ENCODE measurements at places on chromosomes 1 and 21.

GRCh38 chr21:42314616-42315295 lies 453 bp downstream of the TFF3 start:
- no peak for DNase-seq

DNA sequence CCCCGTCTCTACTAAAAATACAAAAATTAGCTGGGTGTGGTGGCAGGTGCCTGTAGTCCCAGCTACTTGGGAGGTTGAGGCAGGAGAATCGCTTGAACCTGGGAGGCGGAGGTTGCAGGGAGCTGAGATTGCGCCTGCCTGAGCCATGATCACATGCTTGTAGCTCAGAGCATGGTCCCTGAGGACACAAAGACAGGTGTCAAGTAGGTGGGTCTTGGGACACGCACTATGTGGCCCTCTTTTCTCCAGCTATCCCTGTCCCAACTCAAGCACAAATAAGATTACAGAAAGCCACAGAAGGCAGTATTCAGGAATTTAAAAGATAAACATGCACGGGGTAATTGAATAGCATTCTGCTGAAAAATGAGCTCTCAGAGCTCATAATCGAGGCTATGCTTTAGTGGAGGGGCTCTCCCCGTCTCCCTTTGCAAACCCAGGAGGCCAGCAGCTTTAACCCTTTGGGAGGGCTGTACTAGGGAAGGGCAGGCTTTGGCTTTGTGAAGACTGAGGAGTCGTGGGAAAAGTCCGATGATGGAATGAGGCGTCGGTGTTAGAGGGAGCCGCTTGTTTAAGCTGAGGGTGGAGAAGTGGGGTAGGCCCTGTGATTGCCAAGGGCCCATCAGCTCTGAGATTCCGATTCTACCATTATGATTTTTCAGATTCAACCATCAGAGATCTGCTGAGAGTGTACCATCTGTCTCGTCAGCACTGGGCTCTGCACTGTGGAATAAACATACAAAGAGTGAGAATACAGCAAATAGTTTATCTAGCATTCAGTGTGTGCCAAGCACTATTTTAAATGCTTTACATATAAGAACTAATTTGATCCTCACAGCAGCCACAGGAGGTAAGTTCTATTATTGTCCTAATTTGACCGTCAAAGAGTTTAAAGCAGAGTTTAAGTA lies 59.7 kb upstream of the CD34 start:
- DNase-seq: no peak

- DNase-seq: no peak
These were observed 31.7 kb downstream of the SLC19A1 start for GRCh38 chr21:45510466-45510955.

DNA sequence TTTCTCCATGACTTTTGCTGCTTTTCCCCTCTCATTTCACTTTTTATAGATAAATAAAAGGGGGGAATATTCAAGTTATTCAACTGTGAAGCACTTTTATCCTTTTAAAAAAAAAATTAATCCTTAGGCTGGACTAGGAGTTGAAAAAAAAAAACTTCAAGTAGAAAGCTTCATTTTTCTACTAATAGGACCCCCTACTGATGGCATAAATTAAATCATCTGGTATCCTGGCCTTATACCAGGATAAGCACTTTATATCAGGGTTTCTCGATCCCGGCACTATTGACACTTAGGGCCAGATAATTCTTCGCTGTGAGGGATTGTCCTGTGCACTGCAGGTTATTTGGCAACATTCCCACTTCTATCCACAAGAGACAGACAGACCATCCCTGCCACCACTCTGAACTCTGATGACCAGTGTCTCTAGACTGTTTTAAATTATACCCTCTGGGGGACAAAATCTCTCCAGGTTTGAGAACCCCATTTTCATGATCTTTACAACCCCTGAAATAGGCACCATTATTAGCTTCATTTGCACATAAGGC lies 17.6 kb downstream of the USP33 start:
- no peak for DNase-seq

DNA sequence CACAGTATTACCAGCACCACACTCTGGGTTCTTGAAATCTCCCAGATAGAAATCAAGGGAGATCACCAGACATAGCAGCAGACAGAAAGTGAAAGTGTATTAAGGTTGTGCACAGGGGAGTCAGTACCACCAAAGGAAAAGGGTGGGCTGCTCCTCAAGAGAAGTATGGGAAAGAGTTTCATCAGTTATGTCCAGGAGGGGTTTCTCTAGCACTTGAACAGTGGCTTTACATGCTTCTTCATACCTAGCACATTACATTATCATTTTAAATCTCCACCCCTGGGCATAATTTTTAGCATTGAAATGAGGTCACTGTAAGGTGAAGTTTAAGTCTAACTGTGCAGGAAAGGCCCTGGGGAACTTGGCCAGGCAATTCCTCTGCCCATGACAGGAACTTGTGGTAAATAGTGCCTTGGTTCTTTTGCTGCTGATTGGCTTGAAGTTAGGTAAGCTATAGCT lies 601.0 kb downstream of the NUF2 start:
- DNase-seq: no peak

- peak; percentile 86 for DNase-seq
These were observed 152.8 kb downstream of the TENT5C start for GRCh38 chr1:117758444-117759316.

- DNase-seq: no peak
These were observed 79.5 kb downstream of the DISC1 start for GRCh38 chr1:231705806-231706760.

- peak; percentile 55 for DNase-seq
These were observed 87.9 kb downstream of the RIPK4 start for GRCh38 chr21:41678924-41679318.

GRCh38 chr1:19338323-19338762 lies 26.2 kb downstream of the SLC66A1 start:
- DNase-seq: no peak

GRCh38 chr1:115325874-115326273 lies 12.2 kb downstream of the NGF start:
- DNase-seq: no peak

- DNase-seq: no peak
These were observed 76.9 kb downstream of the BRINP2 start for GRCh38 chr1:177247623-177248176.

- DNase-seq: no peak
These were observed 7.2 kb downstream of the KIFAP3 start for GRCh38 chr1:170067253-170067819.

DNA sequence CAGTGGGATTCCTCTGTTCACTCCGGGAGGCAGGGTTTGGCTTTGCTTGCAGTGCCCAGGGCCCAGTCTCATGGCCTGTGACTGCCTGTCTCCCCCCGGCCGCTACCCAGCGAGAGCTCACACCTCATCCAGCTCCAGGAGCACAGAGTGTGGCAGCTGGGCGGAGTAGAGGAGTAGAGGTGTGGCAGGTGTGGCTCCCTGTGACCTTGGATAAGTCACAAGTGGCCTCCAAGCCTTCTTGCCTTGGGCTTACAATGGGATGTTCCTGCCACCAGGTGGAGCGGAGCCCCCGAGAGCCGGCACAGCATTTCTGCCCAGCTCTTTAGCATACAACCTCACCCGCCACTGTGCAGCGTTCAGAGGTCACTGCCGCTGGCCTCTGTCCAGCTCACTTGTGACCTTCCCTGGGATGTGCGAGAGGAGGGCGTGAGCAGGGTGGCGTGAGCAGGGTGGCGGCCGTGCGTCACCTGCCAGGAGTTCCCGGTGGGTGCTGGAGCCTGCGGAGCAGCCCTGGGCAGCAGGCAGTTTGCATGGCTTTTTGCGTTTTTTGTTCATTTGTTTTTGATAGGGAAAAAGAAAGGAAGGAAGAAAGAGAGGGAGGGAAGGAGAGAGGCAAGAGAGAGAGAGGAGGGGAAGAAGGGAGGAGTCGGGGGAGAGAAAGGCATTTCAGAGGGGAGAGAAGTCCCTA lies 42.4 kb downstream of the CRYAA start:
- DNase-seq: no peak

GRCh38 chr1:50231209-50231608 lies 122.5 kb downstream of the ELAVL4 start:
- DNase-seq: no peak

GRCh38 chr1:42431514-42431913 lies 24.3 kb downstream of the ZMYND12 start:
- DNase-seq: no peak

DNA sequence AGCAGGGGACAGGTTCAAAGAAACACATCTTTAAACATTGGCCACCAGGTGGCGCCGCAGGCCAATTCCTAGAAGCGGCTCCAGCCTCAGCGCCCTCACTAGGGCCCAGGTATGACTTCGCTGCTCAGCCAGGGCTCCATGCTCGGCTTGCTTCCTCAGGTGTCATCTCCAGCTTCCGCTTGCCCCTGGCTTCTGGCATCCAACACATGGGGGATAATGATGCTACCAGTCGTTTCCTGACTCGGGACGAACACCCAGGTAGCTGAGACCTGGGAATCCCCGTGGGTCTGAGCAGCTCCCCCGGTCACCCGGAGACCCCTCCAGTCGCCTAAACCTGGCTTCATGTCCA lies 8.5 kb upstream of the MEX3A start:
- DNase-seq: peak; percentile 78

GRCh38 chr1:45510972-45511527 lies 10.6 kb downstream of the PRDX1 start:
- DNase-seq: no peak

- DNase-seq: no peak
These were observed 50.0 kb upstream of the SYT6 start for GRCh38 chr1:114203595-114204128.

DNA sequence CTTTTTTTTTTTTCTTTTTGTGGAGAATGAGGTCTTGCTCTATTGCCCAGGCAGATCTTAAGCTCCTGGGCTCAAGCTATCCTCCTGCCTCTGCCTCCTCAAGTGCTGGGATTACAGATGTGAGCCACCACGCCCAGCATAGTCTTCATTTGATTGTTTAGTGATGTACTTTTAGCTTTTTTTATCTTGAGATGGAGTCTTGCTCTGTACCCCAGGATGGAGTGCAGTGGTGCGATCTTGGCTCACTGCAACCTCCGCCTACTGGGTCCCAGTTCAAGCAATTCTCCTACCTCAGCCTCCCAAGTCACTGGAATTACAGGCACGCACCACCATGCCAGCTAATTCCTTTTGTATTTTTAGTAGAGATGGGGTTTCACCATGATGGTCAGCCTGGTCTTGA lies 24.0 kb upstream of the LRRC3 start:
- no peak for DNase-seq

DNA sequence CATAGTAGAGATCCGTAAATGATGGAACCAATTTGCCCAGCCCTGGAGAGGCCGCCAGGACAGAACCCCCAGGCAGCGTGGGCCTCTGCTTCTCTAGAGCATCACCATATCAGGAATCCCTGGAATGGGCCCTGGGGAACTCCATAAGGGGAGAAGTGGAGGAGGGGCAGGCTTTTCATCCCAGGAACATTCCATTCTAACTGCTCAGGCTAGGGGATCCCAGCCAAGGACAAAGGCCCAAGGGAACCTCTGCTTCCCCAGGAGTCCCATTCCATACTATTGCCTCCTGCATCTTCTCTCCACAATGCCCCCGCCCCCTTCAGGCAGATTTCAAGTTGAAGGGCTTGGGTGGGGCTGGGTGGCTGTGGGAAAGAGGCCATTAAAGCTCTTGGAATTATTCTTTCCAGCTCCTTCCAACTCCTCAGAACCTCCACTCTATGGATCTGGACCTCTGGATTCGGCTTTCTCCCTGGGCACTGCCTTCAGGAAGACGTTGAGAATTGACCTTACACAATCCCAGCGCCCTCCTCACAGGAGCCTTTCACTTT lies 6.0 kb downstream of the TRNP1 start:
- DNase-seq: no peak

DNA sequence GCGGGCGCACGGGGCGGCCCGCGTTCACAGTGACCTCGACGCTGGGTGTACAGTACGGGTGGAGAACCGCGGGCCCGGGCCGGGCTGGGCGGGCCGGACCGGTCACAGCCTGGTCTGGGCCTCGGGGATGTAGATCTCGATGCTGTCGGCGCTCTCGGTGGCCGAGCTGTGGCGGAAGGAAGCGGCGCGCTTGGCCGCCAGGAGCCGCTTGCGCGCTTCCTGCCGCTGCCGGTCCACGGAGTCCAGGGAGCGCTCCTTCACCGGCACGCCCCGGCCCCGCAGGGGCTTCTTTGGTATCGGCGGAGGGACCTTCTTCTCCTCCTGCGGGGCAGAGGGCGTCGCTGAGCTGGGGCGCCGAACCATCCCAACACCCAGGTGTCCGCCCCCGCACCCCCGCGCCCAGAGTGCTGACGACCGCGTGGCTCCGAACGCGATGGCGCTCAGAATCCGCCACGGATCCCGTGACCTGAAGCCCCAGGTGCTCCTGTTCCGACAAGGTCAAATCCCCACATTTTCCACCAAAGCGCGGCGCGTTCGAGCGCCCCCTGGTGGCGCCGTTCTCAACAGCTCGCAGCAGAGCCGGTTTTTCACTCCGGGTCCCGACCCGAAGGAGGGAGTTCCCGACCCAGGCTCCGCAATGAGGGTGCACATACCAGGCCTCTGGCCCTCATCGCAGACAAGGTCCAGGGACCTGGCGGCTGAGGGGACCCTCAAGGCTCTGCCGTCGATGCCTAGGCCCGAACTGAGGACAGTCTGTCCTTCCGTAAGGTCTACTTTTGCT lies 6.6 kb upstream of the SMIM12 start:
- peak; percentile 70 for DNase-seq

- no peak for DNase-seq
These were observed 41.8 kb upstream of the POU3F1 start for GRCh38 chr1:38088366-38088765.

DNA sequence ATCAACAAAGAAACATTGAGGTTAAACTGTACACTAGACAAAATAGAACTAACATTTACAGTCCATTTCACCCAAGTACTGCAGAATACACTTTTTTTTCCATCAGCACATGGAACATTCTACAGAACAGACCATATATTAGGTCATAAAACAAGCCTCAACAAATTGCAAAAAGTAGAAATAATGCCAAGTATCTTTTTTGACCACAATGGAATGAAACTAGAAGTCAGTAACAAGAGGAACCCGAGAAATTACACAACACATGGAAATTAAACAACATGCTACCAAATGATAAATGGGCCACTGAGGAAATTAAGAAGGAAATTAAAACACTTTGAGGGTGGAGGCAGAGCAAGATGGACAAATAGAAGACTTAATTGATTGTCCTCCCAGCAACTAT lies 8.4 kb upstream of the C1orf185 start:
- no peak for DNase-seq

DNA sequence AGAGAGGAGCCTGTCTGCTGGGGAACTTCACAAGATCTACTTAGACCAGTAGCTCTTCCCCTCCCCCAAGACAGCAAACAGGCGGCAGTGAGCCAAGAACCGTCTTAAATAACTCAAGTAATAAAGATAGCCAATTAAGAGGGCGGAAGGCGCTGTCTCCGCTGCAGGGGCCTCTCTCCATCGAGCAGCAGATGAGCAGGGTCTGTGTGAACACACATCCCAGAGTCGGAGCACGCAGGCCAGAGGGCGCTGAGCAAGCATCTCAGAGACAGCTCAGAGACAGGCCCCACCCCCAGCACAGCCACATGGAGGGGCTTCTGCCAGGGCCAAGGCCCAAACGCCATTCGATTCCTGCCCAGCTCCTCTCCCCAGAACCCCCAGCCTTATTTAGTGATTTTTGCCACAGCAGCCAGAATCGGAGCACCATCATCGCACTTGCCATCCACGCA lies 11.1 kb downstream of the IFFO2 start:
- DNase-seq: no peak

DNA sequence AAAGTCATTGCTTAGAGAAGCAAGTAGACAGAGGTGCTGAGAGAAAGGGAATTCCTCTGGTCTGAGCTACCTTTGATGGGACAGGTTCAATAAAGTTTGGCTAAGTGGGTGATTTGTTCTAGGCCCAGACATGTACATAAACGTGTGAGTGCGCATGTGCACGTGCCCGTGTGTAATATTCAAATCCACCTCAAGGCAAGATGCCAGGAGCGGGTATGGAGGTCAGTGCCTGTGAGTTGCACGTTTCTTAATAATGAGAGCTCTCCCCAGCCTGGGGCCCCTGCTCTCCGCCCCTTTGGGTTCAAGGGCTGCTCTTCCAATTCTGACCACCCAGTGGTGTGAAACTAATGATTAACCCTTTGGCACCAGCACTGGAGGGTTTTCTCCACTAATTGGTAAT lies 53.8 kb upstream of the LMO4 start:
- DNase-seq: no peak
